ENCODE measurements at places on chromosomes 4 and X.

GRCh38 chrX:41333744-41334362 is at the start of gene DDX3X:
DDX3X (plus strand) TSS chrX:41334162; CDS start chrX:41334253, 91 bp downstream.
- DNase-seq, result peak; percentile 54

DNA sequence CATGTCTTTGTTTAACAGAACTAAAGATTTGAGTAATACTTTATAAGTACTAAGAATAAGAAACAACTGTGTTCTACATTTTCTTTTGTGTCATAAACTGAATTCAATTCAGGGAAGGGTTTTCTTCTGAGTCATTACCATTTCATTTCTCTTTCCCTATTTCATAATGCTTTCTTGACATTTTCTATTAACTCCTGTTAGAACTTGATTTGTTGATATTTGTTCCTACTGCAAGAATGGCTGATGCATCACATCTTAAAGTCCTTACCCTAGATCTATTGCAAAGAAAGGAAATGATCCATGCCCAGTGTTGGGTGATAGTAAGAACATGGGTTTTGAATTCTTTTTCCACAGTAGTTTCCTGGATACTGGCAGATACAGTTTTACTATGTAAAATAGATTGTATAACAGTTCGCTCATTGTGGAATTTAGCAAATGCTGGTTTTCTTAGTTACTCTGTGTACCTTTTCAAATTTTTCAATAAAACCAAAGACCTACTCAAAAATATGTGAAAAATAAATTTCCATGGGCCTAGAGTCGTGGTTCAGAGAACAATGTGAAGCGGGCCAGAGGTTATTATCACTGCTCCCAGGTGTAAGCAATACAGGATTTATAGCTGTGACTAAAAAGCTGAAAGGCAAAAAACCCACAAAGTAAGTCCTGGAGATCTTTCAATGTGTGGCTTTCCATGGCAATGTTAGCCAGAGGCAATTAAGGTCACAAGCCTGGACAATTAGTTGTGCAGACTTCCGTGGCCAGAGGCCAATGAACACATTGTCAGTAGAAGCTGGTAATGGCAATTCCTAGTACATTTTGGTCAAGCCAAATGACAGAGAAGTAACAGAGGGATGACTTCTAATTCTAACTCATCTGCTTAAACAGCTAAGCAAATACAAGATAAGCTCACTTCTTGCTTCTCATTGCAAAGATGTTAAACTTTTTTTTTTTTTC is 127.3 kb upstream of the FAT4 start:
- no peak for DNase-seq

DNA sequence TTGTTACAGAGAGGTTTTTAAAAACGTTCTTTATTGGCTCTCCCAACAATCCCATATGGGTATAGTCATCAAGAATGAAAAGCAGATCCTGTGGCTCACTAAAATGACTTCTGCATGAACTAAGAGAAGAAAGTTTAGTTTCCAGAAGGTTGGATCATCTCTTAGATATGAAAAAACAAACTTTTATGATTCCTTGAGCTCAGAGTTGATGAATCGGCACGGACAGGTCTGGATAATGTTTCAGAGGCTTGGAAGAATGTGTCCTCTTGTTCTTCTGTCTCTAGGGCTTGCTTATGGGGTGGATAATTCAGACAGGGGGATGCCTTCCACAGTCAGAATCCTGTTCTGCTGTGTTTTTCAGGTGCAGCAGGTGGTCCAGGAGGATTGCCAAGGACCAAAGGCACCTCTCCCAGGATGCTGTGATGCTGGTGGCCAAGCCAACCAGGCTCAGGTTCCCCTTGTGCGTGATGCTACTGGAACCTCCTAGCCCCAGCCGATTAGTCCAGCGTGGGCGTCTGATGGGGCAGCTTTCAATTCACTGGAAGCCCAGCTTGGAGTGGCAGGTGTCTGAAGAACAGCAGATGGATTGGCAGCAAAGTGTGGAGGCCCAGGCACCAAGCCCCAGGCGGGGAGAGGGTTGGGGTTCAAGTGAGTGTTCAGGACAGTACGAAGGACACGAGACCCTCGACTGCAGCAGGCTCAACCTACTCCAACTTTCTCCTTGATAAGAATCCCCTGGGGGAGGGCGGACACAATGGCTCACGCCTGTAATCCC is 30.3 kb downstream of the CCKAR start:
- DNase-seq, result no peak

GRCh38 chr4:108559068-108559793 is 61.1 kb upstream of the RPL34 start:
- DNase-seq, result no peak

DNA sequence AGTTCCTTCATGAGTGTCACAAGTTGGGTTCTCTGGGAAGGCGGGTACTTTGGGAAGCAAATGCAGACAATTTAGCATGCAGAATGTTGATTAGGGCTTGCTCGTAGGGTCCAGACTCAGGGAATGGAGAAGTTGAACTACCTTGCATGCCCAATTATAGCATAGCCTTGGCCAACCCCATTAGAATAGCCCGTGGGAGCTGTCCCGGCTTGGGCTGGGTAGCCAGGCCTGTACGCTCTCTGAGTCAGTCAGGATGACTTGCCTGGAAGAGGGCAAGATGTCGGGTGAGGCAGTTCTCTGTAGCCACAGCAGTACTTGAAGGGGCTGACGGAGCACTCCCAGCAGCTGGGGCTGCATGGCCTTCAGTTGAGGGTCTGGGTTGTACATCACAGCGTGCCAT is 19.5 kb downstream of the KIAA0232 start:
- no peak for DNase-seq

DNA sequence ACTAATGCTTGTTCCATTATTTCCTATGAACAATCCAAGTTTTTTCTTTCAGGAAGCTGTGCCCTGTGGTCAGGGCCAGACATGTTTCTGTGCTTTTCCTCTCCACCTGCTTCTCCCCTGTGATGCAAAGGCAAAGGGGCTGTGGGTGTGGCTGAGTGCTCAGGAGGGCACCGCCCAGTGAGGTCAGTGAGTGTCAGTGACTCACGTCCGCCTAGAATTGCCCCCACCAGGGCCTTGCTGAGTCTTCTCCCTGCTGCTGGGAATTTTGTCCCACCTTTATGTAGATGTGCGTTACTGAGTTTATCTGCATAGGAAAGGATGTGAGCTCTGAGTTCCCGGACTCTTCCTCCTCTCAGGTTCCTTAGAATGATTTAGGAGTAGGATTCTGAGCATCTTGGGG is 283.2 kb downstream of the DCHS2 start:
- no peak for DNase-seq

GRCh38 chrX:134883137-134883700 is 107.6 kb upstream of the SMIM10 start:
- no peak for DNase-seq

All from C1 segment of cervical spinal cord (tissue), 14 donors.